ENCODE measurements at places on chromosomes 7 and 10.

DNA sequence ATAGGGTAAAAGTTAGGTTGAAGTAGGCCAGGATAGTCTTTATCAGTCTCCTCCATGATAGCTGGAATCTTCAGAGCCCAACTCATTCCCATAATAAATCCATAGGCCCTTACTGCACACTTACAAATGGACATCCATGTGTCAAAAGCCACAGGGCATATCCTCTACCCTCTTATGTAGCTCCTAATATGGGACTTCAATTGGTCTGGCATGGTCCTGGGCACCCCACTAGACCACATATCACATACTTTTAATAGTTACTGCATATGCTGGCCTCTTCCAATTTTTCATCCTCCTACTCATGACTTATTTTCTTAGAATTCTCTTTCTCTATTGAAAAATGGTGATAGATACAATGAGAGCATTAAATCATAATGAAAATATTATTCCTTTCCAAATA is 169.3 kb downstream of the MAGI2 start:
- DNase-seq: no peak

DNA sequence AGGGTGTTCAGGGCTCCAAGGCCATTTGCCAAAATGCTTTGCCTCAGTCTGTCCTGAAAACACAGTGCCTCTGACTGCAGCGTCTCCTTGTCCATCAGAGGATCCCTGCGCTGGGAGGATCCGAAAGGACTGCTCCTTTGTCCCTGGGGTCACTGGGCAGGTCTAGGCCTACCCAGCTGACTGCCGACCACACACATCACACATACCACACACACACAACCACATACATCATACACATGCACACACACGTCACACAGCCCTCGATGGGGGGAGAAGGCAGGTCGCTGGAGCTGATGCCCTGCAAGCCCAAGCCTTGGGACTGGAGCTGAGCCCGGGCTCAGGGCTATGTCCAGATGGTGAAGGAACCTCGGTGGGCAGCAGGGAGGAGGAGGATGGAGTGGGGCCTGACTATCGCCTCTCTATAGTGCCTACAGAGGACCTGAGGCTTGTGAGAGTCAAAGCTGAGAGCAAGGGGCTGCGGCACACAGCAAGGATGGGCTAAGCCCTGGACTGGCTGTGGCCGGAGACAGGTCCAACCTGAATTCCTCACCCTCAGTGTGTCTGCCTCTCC is 29.1 kb downstream of the GPRIN2 start:
- no peak for DNase-seq

- DNase-seq: no peak
Observed at GRCh38 chr7:75639071-75639885, 99.5 kb downstream of the HIP1 start.

DNA sequence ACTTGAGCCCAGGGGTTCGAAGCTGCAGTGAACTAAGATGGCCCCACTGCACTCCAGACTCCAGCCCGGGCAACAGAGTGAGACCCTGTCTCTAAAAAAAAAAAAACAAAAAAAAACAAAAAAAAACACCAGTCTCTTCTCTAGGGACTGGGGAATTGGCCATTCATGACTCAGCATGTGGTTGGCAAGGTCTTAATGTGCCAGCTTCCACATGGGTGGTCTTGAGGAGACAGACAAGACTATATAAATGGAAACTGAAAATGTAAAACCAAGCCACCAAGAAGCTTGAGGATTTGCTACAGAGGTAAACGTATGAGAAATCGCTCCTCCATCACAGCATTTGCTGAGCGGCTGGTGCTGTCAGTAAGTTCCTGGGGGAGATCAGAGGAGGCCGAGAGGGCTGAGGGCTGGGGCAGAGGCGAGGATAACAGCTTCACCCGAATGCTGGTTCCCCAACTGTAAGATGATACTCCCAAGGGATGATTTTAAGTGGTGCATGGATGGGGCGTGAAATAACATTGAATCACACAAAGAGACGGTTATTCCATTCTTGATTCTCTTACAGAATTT is 128.7 kb downstream of the C10orf105 start:
- DNase-seq: no peak

- DNase-seq: no peak
Observed at GRCh38 chr7:84187813-84188510, 6.6 kb downstream of the SEMA3A start.

DNA sequence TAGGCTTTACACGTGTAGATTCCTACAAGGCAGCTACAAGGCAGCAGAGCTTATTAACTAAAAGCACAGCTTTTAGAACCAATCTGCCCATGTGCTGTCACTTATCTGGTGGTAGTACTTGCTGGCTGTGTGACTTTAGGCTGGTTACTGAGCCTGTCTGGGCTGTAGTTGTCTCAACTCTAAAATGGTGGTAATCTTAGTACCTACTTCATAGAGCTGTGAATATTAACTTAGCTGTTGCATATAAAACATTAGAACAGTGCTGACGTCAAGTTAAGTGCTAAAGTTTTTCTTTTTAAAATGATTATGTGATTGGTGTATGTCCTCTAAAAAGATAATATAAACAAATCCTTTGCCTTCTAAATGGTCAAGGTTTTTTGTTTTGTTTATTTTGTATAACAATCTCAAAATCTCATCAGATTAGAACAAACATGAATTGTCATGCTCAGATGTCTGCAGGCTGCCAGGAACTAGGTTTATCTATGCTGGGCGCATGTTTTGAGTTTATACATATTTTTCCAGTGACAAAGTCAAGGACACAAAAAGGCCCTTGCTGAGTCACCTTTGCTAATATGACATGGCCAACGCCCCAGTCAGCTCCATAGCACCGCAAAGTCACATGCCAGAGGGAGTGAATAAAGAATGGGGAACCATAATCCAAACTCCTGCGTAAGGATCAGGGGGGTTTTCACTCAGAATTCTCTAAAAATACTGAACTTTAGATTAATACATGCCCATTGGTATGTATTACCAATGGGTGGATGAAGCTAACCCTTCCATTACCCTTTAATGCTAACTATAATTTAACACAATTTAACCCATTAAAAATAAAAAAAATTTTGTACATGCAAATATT is 39.8 kb upstream of the ARL4A start:
- no peak for DNase-seq

- DNase-seq: no peak
Observed at GRCh38 chr10:76211691-76212090, 780.3 kb downstream of the LRMDA start.

DNA sequence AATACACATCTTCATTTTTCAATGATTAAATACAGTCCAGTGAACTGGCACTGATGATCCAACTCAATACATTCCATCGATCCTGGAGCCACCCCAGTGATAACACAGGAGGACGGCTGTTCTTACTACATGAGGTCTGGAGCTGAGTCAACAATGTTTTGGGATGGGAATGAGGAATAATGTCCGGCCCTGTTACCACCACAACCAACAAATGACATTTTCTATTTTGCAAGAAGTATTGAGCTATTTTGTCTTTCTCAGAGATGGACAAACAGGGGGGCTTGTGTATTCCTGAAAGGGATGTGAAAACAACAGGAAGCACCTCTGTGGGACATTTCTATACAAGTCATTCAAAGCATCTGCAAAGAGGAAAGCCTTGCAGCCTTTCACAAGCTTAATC is 249.2 kb downstream of the PARD3 start:
- DNase-seq: no peak

- DNase-seq: peak; percentile 65
Observed at GRCh38 chr10:5527332-5528200, 2.8 kb downstream of the CALML3 start.

GRCh38 chr7:79165225-79165624 is 288.2 kb downstream of the MAGI2 start:
- no peak for DNase-seq

DNA sequence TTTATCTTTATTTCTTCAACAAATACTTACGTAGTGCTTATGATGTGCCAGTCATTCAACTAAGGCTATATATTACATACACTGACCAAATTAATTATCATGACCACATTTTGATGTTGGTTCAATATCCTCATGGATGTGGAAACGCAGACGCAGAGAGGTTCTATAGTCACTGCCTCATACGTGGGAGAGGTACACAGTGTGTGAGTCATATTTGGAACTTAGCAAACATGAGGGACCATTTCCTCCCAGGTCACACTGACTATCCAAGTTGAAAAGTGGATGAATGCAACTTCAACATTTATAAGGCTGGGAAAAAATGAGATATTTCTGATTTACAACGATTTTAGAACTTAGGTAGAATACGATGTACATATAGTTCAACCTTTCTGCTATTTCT is 113.6 kb downstream of the PRLHR start:
- DNase-seq: no peak

DNA sequence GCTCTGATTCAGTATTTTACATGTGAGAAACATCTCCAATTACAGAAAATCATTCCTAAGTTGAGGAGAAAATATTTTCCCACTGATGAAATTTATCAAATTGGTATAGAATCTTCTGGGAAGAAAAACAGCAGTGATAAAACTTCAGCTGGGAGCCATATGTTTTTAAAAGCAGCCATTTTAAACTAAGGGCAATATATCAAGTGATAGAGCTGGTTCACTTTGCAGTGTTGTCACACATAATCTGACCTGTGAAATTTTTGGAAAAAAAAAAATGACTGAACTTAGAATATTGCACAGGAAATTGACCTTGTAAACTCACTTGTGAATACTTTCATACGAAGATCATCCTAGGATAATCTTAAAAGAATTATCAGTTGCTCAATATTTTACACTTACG is 10.5 kb upstream of the EZH2 start:
- DNase-seq: no peak

- no peak for DNase-seq
Observed at GRCh38 chr10:57262892-57263291, 901.8 kb upstream of the ZWINT start.

GRCh38 chr10:117167789-117168674 is 29.3 kb upstream of the KCNK18 start:
- no peak for DNase-seq

- DNase-seq: no peak
Observed at GRCh38 chr10:67072654-67073053, 146.8 kb downstream of the LRRTM3 start.

- no peak for DNase-seq
Observed at GRCh38 chr7:155412416-155413253, 45.3 kb upstream of the EN2 start.

GRCh38 chr10:126732308-126732707 is 61.8 kb upstream of the C10orf90 start:
- DNase-seq: no peak

GRCh38 chr10:49592726-49593563 is 17.2 kb upstream of the SLC18A3 start:
- DNase-seq: no peak

DNA sequence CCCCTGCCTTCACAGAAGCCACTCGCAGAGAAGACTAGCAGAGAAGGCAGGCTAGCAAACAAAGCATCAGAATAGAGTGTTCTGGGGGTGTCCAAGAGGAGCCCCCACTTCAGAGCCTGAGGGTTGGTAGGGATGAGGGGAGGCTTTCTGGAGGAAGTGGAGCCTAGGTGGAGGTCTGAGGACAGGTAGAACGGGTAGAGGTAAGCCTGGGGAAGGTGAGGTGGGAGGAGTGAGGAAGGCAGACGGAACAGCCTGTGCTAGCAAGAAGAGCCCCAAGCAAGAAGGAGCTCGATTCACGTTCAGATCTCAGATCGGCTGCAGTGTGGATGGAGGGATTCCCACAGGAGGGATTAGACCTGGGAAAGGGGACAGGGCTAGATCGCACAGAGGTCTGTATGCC is 66.0 kb upstream of the DUSP5 start:
- no peak for DNase-seq

DNA sequence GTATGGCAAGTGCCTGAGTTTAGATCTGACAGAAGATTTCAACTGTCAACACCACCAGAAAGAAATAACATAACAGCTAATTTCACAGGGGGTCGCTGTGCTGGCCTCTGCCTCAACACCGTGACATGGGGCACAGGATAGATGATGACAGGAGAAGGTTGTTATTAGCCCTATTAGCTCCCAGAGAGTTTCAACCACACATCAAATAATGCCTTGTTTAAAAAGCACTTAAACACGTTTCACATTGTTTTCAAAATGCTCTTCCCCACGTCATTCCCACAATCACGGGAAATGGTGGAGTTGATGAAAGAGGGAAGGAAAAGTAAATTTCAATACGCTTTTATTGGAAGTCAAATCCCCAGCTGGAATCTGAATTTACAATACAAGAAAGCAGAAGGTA is 184.7 kb downstream of the MAGI2 start:
- no peak for DNase-seq

- no peak for DNase-seq
Observed at GRCh38 chr7:20128001-20128400, 89.2 kb downstream of the MACC1 start.

- DNase-seq: no peak
Observed at GRCh38 chr10:75974080-75974479, 542.7 kb downstream of the LRMDA start.

- no peak for DNase-seq
Observed at GRCh38 chr7:1872191-1873069, 202.4 kb downstream of the ELFN1 start.

GRCh38 chr10:45444022-45444421 is 70.0 kb downstream of the ALOX5 start:
- no peak for DNase-seq

- no peak for DNase-seq
Observed at GRCh38 chr7:8762803-8763202, 329.4 kb downstream of the NXPH1 start.

DNA sequence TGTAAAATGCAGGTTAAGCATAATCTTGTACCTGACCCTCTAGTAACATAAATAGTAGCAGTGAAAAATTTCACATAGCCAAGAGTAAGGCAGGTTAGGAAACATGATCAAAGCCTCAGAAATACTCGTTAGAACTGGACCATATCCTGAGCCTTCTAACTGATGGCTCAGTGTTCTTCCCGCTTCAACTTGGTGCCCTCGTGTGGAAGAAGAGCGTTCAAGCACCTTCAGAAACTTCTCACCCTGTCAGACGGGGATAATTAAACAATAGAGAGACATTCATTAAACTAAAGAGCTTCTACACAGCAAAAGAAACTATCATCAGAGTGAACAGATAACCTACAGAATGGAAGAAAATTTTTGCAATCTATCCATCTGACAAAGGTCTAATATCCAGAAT is 124.5 kb downstream of the MYOF start:
- no peak for DNase-seq

GRCh38 chr10:72088889-72089575 is 681 bp upstream of the SPOCK2 start:
- DNase-seq: no peak

GRCh38 chr10:108204528-108205305 is 1040.2 kb upstream of the SORCS1 start:
- no peak for DNase-seq

GRCh38 chr7:27686315-27686714 is 23.6 kb upstream of the HIBADH start:
- DNase-seq: no peak

DNA sequence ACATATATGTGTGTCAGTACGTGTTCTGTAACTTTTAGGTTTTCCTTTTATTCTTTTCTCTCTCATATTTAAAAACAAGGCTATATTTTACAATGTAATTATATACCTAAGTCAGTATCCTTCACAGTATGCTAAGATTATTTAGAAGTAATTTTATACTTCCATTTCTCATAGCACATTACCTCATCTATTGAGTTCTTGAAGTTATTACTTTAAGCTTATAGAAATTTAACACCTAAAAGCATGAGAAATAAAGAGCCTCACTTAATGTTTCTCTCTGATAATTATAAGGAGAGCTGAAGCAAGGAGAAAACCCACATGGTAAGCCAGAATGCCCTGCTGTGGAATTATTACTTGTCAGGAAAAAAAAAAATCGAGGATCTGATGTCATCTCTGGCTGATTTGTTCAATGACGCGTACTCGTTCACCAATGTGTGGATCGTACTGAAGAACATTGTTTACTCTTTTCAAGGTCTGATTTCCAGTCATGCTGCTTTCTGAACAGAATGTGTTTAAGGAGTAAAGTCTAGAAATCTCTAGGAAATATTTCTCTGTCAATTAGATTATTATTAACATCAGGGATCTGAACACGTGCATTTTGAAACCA is 21.9 kb downstream of the CACNB2 start:
- no peak for DNase-seq

All from coronary artery (tissue), 2 donors.